Lung (tissue), 17 donors: ENCODE measurements at places on chromosomes 3 and 15. TPM values are rescaled to one million over a fixed set of nuclear protein-coding genes. Genes with fewer than 3 reads are reported as not detected.

CAMK2N2 gene
- 0.23 TPM for total RNA-seq

CAND2 gene
- 5.9 TPM for total RNA-seq

CDHR4 gene
- 7.8 TPM for total RNA-seq

ZBED2 gene
- total RNA-seq: 0.60 TPM

CDCP1 gene
- 1.6 TPM for total RNA-seq

DNAJB8 gene
- total RNA-seq: not detected

CACNA2D2 gene
- 111 TPM for total RNA-seq

CHAC1 gene
- total RNA-seq: 0.17 TPM

TMCO5A gene
- not detected for total RNA-seq

MKRN3 gene
- total RNA-seq: not detected

NDUFB5 gene
- 72.1 TPM for total RNA-seq

FOXB1 gene
- not detected for total RNA-seq
